AML-193 (cell line): ENCODE measurements at places on chromosomes 13 and 19.

DNA sequence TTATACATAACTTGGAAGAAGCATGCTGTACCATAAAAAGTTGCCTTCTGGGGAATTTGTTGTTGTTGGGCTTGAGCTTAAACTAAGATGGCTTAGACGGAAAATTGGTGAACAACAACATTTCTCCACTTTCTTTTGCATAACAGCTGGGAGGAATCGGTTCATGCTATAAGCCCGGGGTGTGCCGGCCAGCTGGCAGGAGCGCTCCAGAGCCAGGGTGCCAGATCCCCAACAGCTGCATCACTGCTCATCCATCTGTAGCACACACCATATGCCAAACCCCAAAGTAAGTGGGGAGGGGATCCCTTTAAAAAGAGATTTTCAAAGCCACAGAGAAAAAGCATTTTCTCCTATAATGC lies 419.5 kb upstream of the ARGLU1 start:
- no peak for DNase-seq

DNA sequence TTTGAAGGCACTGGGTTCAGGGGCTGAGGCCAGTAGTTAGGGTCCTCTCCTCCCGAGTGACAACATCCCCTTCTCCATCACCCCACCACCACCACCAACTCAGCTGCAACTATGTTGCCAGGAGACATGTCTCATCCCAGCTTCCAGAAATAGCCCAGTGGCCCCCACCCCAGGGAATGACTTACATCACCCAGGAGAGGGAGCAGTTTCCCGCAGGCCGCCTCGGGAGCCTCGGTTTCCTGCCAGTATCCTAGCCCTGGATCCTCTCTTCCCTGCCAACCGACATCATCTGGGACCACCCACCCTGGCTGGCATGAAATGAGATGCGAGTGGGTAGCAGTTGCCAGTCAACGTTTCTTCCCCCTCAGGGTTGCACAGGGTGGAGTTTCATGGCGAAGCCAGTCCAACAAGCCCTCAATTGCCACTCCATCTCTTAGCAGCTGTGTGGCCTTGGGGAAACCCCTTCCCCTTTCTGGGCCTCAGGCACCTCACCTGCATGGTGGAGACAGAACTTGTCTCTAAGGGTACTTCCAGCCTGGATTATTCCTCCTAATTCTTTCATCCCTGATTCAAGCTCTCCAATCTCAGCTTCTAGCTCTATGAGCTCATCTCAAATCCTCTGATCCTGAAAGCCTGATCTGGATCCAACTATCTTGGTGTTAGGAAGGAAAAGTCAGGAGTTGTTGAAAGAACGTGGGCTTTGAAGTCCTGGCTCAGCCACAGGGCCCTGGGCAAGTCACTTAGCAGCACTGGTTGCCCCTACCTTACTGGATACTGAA lies 3.9 kb upstream of the GSK3A start:
- no peak for DNase-seq

DNA sequence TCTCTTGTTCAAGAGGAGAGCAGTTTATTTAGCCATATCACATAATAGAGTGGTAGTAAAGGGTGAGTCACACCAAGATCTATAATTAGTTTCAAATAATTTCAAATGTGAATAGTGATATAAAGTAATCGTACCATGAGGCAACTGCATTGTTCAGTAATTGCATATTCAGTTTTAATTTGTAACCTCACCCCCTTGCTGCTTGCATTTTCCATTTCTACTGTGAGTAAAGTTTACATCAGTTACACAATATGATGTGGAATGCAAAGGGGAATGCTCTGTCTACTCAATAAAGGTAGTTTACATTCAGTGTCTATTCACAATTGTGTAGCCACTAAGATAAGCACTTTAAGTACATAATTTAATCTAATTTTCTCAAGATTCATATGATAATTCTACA lies 1695.7 kb upstream of the SPRY2 start:
- DNase-seq = no peak

GRCh38 chr13:49300276-49300675 lies 52.6 kb downstream of the CDADC1 start:
- DNase-seq = no peak

GRCh38 chr13:106034201-106034600 lies 501.3 kb downstream of the EFNB2 start:
- no peak for DNase-seq

GRCh38 chr13:46569456-46569855 lies 16.5 kb downstream of the LRCH1 start:
- DNase-seq = no peak

- DNase-seq = no peak
Measured at GRCh38 chr13:46595136-46595884, 42.3 kb downstream of the LRCH1 start.

DNA sequence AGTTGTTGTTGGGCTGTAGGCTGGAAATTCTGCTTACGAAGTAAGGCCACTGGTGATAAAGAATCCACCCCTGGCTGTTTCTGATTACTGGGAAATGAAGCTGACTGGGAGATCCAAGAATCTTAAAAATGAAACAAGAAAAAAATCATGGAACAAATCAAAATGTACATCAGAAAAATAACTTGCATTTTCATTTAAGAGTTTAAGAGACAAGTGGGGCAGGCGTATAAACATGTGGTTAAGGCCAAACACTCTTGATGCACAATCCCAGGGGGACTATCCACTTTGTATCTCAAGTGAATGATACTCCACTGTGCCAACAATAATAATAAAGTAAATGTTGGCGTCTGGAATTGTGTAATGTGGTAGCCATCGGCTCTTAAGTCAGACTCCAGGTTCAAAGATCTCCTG lies 24.6 kb downstream of the ZMYM5 start:
- DNase-seq = no peak

- peak; percentile 97 for DNase-seq
Measured at GRCh38 chr13:46668302-46668720, 115.3 kb downstream of the LRCH1 start.

GRCh38 chr19:46324277-46324676 lies 22.6 kb upstream of the PPP5C start:
- DNase-seq = no peak

GRCh38 chr19:48283908-48284307 lies 14.0 kb downstream of the ZNF114 start:
- DNase-seq = no peak

DNA sequence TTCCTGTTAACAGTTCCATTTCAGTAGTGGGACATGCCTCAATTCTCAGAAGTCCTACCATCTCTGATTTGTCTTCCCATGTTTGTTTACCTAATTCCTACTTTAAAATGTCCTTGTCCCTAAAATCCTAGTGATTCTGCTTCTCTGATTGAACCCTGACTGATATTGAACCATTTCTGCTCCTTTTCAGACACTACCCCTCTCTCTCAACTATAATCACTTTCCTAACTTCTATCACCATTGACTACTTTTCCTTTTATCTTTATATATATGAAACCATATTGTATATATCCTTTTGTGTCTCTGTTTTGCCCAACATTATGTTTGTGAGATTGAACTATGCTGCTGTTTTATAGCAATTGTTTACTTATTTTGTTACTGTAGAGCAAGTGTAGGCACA lies 15.6 kb upstream of the ZNF227 start:
- no peak for DNase-seq
